Urinary bladder (tissue), 4 donors: ENCODE measurements at places on chromosomes 16 and 17.

- DNase-seq: no peak
Observed at GRCh38 chr17:38451840-38452529, 23.7 kb downstream of the ARHGAP23 start.

- no peak for DNase-seq
Observed at GRCh38 chr17:9905902-9906301, 831 bp upstream of the RCVRN start.

- no peak for DNase-seq
Observed at GRCh38 chr17:8100111-8100510, 12.6 kb upstream of the ALOX12B start.

GRCh38 chr16:28131743-28132393 lies 68.4 kb upstream of the GSG1L start:
- DNase-seq: no peak

- DNase-seq: no peak
Observed at GRCh38 chr17:43352579-43353331, 46.0 kb upstream of the ARL4D start.
